ENCODE measurements at places on chromosomes 1 and 21.

DNA sequence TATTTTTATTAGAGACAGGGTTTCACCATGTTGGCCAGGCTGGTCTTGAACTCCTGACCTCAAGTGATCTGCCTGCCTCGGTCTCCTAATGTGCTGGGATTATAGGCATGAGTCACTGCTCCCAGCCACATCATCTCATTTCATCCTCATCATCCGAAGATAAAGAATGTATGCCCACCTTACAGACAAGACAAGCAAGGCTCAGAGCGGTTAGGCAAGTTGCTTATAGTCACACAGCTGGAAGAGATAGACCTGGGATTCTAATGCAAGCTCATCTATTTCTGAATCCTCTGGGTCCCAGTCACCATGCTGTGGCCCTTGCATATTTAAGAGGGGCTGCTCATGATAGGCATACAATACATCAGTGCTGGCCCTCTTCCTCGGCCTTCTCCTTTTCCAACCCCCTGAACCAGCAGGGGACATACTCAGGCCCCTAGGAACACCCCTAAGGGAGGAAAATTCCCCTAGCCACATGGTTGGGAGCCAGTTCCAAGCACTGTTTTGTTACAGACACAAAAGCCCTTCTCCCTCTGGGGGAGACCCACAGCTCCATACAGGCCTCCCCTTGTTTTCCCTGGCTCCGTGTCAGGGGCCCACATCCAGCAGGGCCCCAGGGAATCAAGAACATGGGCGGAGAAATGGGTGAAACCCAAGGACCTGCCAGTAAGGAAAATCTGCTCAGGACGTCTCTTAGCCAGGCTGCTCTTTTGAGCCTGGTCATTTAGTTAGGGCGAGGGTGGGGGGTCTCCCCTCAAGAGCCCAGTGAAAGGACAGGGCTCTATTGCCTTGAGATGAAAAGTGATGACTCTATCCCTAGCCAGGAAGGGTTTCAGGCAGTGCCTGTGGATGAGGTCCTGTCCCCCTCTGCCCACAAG, 6.9 kb downstream of the CSRP1 start:
- DNase-seq: no peak

GRCh38 chr1:113191579-113192076, 118.6 kb downstream of the LRIG2 start:
- DNase-seq: no peak

- no peak for DNase-seq
Measured at GRCh38 chr1:1374589-1374928, 448 bp downstream of the AURKAIP1 start.

GRCh38 chr1:200778766-200779165, 40.1 kb downstream of the CAMSAP2 start:
- no peak for DNase-seq

- DNase-seq: no peak
Measured at GRCh38 chr1:35836734-35837133, 28.9 kb downstream of the AGO4 start.

GRCh38 chr1:65904681-65905083, 112.0 kb downstream of the PDE4B start:
- no peak for DNase-seq

DNA sequence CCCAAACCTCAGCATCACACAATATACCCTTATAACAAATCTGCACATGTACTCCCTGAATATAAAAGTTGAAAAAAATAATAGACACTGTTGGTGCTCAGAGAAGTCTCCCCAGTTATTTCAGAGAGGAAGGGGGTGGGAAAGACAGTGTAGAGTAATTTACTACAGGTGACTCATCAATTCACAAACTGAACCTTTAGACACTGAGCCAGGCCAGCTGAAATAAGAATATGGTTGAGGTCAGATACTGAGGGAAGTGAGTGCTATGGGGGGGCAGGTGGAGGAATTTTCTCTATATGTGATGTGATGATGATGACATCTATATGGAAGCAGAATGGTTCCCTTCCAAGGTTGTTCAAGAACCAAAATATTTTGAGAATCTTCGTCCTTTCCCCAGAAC, 50.1 kb downstream of the MRPL39 start:
- DNase-seq: no peak

Measured in NCI-H510A treated with DMSO at 0.1 percent for 48 hours (cell line).